ENCODE measurements at places on chromosomes 1 and 21.

DNA sequence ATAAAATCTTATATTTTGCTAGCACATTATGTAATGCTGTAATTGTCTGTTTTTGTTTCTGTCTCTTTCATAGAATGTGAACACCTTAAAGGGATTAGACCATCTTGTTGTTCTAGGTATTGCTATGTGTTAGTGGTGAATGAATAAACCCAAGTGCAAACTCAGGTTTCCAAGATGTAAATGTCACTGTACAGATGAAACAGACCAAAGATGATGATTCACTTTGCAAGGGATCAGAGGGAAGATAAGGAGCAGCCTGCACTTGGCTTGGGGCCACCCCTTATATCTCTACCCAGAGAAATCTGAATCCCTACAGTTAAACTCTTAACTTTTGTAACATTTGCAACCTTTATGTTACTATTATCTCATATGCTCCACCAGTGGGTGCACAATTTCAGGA, 25.4 kb downstream of the UROD start:
- no peak for DNase-seq

DNA sequence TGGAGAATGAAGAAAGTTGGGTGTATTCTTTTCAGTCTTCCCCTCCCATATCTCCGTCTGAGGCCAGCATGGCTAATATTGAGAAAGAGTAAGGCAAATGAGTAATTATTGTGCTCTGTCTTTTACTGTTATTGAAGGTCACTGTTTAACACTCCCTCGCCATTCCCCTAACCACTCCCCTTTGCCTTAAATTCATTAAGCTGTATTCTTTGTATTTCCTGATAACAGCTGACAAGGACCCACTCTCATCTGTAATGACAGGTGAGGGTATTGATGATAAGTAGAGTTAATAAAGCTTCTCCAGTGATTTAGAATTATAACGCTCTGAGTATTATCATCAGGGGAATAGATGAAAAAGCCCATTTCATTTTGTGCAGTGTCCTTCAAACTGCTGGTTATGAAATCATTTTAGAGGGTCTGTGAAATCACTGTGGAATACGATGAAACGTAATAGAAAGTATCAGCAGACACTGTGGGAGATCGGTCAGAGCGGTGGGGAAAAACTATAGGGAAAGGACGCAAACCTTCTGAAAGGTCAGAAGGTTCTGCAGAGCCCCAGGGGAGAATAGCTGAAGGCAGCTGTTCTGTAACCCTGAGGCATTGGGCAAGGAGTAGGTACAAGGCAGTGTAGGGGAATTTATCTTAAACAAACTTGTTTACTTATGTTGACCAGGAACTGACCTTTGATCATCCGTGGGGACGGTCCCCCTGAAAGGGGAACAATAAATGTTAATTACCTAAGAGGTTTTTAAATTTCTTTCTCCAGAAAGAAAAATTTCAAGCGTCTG, 46.3 kb upstream of the CACYBP start:
- no peak for DNase-seq

GRCh38 chr1:5886140-5886483, 106.1 kb downstream of the NPHP4 start:
- no peak for DNase-seq

DNA sequence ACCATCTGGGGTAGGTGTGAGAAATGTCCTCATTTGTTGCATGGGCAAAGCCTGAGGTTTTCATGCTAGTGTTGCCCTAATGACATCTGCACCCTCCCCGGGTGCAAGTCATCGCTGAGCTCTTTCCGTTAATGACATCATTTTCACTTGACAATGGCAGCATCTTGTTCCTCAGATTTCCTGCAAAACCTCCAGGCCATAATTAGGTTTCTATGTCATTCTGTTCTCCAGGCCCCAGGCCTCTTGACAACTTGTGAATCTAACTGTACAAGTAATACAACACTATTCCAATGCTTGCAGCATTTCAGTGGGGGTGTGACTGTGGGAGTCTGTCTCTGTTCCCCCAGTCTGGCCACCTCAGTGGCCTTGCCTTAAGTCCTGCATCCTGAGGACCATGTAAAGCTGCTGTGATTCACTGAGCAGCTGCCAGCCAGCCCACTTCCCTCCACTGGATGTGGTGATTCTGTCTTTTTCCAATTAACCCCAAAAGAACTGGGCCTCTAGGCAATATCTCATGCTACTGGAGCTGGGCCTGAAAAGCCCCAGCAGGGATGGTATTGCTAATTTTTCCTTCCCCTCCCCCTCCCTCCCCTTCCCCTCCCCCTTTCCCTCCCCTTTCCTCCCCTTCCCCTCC, 22.8 kb downstream of the RAB7B start:
- no peak for DNase-seq

- no peak for DNase-seq
Measured at GRCh38 chr1:154453574-154454352, 48.3 kb upstream of the TDRD10 start.

DNA sequence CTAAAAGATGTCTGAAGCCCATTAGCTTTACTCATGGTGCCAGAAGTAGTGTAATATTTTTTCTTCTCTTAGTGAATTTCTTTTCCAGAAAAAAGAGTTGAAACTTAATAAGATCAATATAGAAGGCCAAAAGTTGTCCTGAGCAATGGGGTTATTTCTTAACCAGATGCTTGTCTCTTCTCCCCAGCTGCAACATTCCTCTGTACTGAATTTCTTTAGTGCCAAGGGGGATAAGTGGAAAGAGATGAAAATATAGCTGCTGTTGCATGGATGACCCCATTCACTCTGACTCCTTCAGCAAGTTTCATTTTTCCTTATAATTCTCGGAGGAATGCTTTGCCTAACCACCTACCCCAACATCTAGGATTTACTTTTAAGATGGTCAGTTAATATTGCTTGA, 675.0 kb downstream of the USP25 start:
- DNase-seq = no peak
